ENCODE measurements at places on chromosomes 2 and 18.

DNA sequence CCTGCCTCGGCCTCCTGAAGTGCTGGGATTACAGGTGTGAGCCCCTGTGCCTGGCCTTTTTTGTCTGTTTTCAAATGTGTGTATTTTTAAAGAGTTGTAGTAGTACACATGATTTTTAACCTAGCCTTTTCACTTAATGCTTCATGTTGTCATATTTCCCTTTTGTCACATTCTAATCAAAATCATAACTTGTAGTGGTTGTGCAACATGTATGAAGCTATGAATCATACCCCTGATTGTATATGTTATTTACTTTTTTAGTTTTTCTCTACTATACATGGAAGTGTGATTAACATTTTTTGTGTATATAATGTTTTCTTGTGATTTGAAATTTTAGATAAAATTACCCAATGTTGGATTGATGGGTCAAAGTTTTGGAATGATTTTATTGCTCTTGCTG is 8.5 kb downstream of the GEN1 start:
- no peak for DNase-seq

- no peak for DNase-seq
Observed at GRCh38 chr2:10654069-10654468, 35.7 kb downstream of the NOL10 start.

DNA sequence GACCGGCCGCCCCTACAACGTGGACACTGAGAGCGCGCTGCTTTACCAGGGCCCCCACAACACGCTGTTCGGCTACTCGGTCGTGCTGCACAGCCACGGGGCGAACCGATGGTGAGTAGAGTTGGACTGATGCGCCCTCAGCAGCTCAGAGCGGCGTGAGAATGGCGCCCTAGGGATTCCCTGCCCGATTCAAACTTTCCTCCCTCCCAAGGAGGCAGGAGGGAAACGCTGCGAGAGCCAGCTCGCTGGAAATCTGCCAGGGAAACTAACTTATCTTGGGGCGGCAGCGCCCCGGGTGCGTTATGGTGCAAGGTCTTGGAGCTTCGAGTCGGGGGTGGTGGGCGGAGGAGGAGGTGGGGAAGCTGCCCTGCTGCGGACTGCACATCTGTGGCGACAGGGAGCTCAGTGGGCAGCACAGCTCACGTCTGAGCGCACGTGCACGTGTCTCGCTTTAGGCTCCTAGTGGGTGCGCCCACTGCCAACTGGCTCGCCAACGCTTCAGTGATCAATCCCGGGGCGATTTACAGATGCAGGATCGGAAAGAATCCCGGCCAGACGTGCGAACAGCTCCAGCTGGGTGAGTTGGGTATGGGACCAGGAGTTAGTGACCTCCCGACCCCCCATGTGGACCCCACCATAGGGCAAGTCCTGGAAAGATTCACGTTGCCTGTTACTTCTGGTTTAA is 697 bp downstream of the ITGA4 start:
- DNase-seq, result no peak

DNA sequence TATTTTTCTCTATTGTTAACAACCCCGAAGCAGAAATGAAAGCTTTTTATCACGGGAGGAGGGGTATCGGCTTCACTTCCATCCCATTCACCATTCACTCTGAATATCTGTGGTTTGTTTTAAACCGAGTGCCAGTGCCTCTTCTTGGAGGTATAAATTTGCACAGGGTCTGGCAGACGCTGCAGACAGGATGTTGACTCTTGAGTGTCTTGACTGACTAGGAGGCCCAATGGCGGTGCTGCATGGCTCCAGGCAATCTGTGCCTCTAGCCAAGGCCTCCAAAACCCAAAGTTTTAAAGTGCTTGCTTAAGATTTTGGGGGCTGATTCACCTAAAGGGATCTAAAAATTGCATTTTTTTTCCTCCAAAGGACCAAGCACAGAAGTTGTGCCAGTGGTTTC is 183.8 kb downstream of the LTBP1 start:
- DNase-seq, result no peak

- DNase-seq, result no peak
Observed at GRCh38 chr2:167703441-167703840, 544.0 kb downstream of the STK39 start.

- DNase-seq, result no peak
Observed at GRCh38 chr2:49959961-49960553, 805.7 kb upstream of the FSHR start.

DNA sequence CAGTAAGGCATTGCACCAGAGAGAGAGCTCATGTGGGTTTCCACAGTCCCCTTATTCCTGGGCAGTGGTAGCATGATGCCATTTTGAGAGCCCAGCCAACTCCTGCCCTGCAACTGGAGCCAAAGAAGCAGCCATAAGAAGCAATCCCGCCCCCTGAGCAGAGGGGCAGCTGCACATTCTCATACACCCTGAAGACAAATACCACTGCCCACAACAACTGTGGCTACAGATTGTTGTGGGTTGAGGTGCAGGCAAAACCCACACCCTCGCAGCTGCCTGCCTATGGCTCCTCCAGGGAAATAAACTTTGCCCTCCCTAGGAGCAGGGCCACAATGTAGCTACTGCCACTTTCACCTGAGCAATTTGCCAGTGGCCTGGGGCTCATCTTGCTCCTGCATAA is 219.4 kb upstream of the NRXN1 start:
- no peak for DNase-seq

- DNase-seq, result no peak
Observed at GRCh38 chr18:48472610-48473009, 63.4 kb upstream of the ZBTB7C start.

- no peak for DNase-seq
Observed at GRCh38 chr18:9055626-9056025, 46.9 kb upstream of the NDUFV2 start.

GRCh38 chr18:51132256-51132935 is 65.1 kb downstream of the MEX3C start:
- DNase-seq, result no peak

GRCh38 chr2:202479090-202479489 is 103.0 kb downstream of the BMPR2 start:
- no peak for DNase-seq

GRCh38 chr18:23498877-23499276 is 4.4 kb upstream of the RMC1 start:
- peak; percentile 48 for DNase-seq

DNA sequence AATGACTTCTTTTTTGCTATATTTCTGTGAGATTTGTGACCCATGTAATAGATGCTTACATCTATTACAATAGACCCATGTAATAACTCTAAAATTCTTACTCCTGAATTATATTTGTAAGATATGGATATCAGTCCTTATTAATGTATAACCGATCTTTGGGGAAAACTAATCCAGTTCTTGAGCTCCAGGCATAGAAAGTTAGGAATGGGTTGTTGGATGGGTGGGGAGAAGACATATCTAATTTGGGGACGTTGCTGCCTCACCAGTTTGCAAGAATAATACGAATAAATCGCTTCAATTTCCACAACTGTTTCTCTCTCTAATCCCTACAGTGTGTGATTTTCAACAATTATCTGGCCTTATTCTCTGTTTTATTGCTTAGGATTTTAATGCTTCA is 13.5 kb downstream of the CAVIN2 start:
- DNase-seq, result no peak

DNA sequence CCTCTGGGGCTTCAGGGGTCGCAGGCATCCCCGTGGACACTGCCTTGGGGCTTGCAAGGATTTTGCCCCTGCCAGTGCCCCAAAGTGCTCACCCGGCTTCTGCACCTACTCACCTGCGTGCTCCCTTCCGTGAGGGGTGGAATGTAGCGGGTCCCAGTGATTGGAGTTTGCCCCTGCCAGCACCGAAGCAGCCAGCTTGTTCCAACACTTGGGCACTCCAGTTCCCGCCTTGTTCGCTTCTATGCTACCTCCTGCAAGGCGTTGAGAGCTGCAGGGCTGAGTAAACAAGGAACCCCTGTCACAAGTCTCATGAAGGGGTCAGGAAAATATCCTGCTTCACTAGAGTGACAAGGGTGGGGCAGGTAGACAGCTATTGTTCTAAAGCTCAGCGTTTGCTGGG is 631.5 kb downstream of the EPHA4 start:
- DNase-seq, result no peak

DNA sequence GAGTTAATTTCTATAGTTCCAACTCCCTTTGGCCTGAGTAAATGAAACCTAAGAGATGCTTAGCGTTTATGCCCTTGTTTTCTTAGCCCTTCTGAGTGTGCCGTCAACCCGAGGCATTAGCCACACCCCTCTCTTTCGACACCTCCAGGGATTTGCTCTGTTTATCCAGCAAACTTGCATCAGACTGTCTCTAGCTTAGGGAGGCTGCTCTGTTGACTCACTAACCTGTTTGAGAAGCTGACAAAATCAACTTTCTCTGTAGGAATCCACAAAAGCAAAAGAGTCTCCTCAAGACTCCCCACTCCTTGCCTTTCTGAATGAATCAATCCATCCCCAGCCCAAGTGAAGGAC is 317.6 kb downstream of the TNS1 start:
- no peak for DNase-seq

GRCh38 chr18:2218101-2218500 is 353.2 kb downstream of the METTL4 start:
- DNase-seq, result no peak

GRCh38 chr2:8790739-8791162 is 46.7 kb downstream of the KIDINS220 start:
- DNase-seq, result no peak

- no peak for DNase-seq
Observed at GRCh38 chr18:25831301-25831701, 259.1 kb downstream of the SS18 start.

GRCh38 chr2:219718066-219718465 is 90.6 kb downstream of the SLC4A3 start:
- no peak for DNase-seq

DNA sequence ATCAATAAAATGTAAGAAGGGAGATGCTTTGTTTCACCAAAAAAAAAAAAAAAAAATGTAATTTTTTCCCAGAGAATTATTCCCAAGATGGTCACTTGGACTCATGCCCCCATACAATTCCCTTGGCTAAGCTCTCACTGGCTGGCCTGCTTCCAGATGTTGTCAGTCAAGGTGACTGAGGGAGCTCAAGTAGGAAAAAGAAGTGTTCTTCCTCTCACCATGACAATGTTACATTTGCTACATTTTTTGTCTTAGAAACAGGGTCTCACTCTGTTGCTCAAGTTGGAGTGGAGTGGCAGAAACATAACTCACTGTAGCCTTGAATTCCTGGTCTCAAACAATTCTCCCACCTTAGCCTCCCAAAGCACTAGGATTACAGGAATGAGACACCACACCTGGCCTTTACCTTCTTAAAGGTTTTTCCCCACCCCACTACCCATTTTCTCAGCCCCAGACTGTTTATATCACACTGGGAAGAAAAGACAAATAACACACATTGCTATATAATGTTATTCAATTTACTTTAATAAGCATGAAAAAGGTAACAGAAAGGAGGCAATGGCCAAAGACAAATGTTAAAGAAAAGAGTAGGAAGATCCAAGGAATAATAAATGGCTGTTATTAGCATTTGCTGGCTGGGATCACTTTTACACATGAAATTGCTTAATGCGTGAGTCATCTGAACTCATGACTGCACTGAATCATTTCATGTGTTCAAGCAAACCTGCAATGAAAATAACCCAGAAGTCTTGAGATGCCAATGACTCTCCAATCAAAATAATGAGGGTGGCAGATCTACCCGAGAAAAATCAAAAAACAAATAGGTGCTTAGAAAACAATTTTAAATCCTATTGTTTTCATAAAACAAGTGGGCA is 45.2 kb downstream of the ACVR1 start:
- no peak for DNase-seq

Measured in NCI-H1092 (cell line).